ENCODE measurements at places on chromosomes 13 and 19. TPM values are rescaled to one million over a fixed set of nuclear protein-coding genes. Genes with fewer than 3 reads are reported as not detected.

NTN5 gene
- total RNA-seq, result not detected

RASGRP4 gene
- not detected for total RNA-seq

PNMA8B gene
- total RNA-seq, result not detected

F10 gene
- total RNA-seq, result not detected

RINL gene
- 10.1 TPM for total RNA-seq

HS6ST3 gene
- 0.15 TPM for total RNA-seq

CEACAM4 gene
- total RNA-seq, result not detected

FCER2 gene
- not detected for total RNA-seq

CLC gene
- total RNA-seq, result not detected

KIR3DL2 gene
- total RNA-seq, result not detected

ERICH6B gene
- total RNA-seq, result not detected

RYR1 gene
- total RNA-seq, result not detected

AXL gene
- total RNA-seq, result 172 TPM

MATK gene
- total RNA-seq, result not detected

ZNF835 gene
- not detected for total RNA-seq

TMEM147 gene
- 76.1 TPM for total RNA-seq

CYP2A6 gene
- not detected for total RNA-seq

CCDC70 gene
- not detected for total RNA-seq

ZNF790 gene
- 5.6 TPM for total RNA-seq

ZNF229 gene
- total RNA-seq, result 6.0 TPM

LGALS14 gene
- total RNA-seq, result not detected

NDUFA3 gene
- total RNA-seq, result 132 TPM

AKAP8 gene
- 44.1 TPM for total RNA-seq

DIAPH3 gene
- 40.9 TPM for total RNA-seq

LILRB5 gene
- not detected for total RNA-seq

KLK13 gene
- total RNA-seq, result not detected

SPPL2B gene
- 59.8 TPM for total RNA-seq

TTC9B gene
- total RNA-seq, result not detected

LILRB4 gene
- not detected for total RNA-seq

KLK4 gene
- not detected for total RNA-seq

SBK2 gene
- not detected for total RNA-seq

CD70 gene
- not detected for total RNA-seq

DNAJB1 gene
- 58.6 TPM for total RNA-seq

GSX1 gene
- total RNA-seq, result not detected

TYK2 gene
- 142 TPM for total RNA-seq
